Nephron progenitor cell (in vitro differentiated cells): ENCODE measurements at places on chromosomes 11 and 22.

- no peak overlapping the region for H3K27ac ChIP-seq
- DNase-seq, result no peak
- no peaks in the 10 kb centered on the region for H3K36me3 ChIP-seq
- H3K27me3 ChIP-seq, result no peaks in the 10 kb centered on the region
Measured at GRCh38 chr11:10942620-10943019, 84.8 kb upstream of the ZBED5 start.

DNA sequence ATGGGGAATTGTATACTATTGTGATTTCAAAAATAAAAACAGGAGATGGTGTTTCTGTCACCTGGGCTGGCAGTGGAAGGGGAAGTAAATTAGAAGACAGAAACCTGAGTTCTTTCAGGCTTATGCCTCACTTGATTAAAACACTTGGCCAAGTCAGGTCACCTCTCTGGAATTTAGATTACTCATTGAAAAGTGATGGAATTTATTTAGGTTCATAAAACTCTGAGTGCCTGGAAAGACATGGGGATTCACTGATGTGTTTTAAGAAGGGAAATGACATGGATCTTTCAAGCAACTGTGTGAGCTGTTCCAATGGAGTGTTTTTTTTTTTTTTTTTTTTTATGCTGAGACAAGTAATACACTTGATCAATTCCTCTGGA is 400.1 kb downstream of the TMEM135 start:
- DNase-seq, result no peak
- H3K27me3 ChIP-seq, result peaks cover 3% of the 10 kb centered on the region

- H3K36me3 ChIP-seq, result peaks cover 77% of the 10 kb centered on the region
- no peak for DNase-seq
- H3K27ac ChIP-seq, result no peak overlapping the region
- no peak overlapping the region for H3K4me3 ChIP-seq
- H3K27me3 ChIP-seq, result no peaks in the 10 kb centered on the region
Measured at GRCh38 chr11:117284053-117284452, 7.1 kb upstream of the BACE1-AS start.

DNA sequence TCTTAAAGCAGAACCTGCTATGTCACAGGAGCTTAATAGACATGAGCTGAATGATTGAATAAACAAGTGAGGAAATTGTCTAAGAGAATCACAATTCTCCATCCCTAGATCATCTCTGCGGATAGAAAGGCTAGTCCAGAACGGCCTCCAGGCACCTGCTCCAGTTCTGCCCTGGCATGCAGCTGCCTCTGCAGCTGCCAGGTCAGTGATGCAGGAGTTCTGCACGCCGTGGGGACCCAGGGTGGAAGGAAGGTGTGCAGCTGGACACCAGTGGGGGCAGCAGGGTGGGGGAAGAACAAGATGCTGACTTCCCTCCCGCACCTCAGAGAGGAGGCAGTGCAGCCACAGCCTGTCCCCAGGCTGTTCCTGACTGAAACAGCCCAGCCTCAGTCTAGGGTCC is 192.1 kb upstream of the NCAM1 start:
- H3K27me3 ChIP-seq, result peaks cover 18% of the 10 kb centered on the region
- peaks cover 64% of the 10 kb centered on the region for H3K4me1 ChIP-seq
- H3K4me3 ChIP-seq, result no peak overlapping the region
- peak overlapping the region; percentile 56 for H3K27ac ChIP-seq
- no peak for DNase-seq

- no peak overlapping the region for H3K4me3 ChIP-seq
- DNase-seq, result no peak
- H3K27me3 ChIP-seq, result no peaks in the 10 kb centered on the region
- no peaks in the 10 kb centered on the region for H3K36me3 ChIP-seq
- no peaks in the 10 kb centered on the region for H3K4me1 ChIP-seq
Measured at GRCh38 chr11:23283666-23284065, 423.4 kb upstream of the CCDC179 start.

- no peaks in the 10 kb centered on the region for H3K36me3 ChIP-seq
- no peak overlapping the region for H3K4me3 ChIP-seq
- H3K27ac ChIP-seq, result peak overlapping the region; percentile 66
- H3K4me1 ChIP-seq, result peaks cover 98% of the 10 kb centered on the region
Measured at GRCh38 chr11:114080219-114080618, 20.7 kb downstream of the ZBTB16 start.

GRCh38 chr22:50252082-50253045 is 1.3 kb upstream of the HDAC10 start:
- peaks cover 19% of the 10 kb centered on the region for H3K4me1 ChIP-seq
- no peak overlapping the region for H3K27ac ChIP-seq
- H3K27me3 ChIP-seq, result no peaks in the 10 kb centered on the region

DNA sequence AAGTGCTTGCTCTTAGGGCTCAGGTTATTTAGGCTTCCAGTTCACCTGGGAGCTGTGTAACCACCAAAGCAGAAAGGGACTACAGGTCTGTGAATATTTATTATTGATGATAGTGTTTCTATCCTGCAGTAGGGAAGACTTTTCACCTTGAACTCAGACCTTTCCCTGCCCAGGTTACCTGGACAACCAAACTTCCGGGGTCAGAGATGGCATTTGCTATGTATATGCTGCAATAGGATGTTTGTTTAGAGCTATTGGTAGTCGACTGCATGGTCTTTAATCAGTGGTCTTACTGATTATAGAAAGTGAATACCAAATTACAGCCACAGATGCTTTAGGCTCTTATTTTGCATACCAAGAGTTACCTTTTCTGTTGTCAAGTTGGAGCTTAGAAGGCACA is 82.6 kb upstream of the MYO18B start:
- no peak overlapping the region for H3K4me3 ChIP-seq
- H3K36me3 ChIP-seq, result no peaks in the 10 kb centered on the region
- H3K4me1 ChIP-seq, result no peaks in the 10 kb centered on the region
- H3K27ac ChIP-seq, result no peak overlapping the region
- no peak for DNase-seq

- H3K36me3 ChIP-seq, result peaks cover 34% of the 10 kb centered on the region
- H3K27ac ChIP-seq, result peak overlapping the region; percentile 27
- DNase-seq, result no peak
- H3K27me3 ChIP-seq, result peaks cover 2% of the 10 kb centered on the region
Measured at GRCh38 chr11:83054904-83055380, 16.8 kb downstream of the RAB30 start.

DNA sequence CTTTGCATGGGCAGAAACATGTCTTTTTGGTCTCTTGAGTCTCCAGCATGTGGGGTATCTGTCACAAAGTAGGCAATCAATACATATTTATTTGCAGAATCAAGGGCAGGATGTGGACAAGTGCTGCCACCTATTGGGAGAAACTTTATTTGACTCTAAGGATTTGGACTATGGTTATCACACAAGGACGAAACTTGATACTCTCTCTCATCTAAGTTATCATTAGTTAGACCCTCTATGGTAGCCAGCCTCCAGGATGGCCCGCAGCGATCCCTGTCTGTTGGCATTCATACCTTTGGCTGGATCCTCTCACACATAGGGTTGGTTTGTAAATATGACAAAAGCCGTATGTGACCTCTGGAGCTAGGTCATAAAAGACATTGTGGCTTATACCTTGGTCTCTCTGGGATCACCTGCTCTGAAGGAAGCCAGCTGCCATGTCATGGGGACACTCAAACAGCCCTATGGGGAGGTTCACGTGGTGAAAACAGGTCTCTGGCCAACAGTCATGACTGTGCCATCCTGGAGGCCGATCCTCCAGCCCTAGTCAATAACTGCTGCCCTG is 1.1 kb upstream of the FBXO7 start:
- H3K27me3 ChIP-seq, result peaks cover 12% of the 10 kb centered on the region
- peak overlapping the region; percentile 92 for H3K4me3 ChIP-seq
- peaks cover 13% of the 10 kb centered on the region for H3K4me1 ChIP-seq
- no peak overlapping the region for H3K27ac ChIP-seq
- peak; percentile 14 for DNase-seq

- no peaks in the 10 kb centered on the region for H3K27me3 ChIP-seq
- no peak overlapping the region for H3K4me3 ChIP-seq
- no peak for DNase-seq
- no peak overlapping the region for H3K27ac ChIP-seq
- no peaks in the 10 kb centered on the region for H3K36me3 ChIP-seq
- H3K4me1 ChIP-seq, result peaks cover 7% of the 10 kb centered on the region
Measured at GRCh38 chr11:84906995-84907394, 720.1 kb downstream of the DLG2 start.

DNA sequence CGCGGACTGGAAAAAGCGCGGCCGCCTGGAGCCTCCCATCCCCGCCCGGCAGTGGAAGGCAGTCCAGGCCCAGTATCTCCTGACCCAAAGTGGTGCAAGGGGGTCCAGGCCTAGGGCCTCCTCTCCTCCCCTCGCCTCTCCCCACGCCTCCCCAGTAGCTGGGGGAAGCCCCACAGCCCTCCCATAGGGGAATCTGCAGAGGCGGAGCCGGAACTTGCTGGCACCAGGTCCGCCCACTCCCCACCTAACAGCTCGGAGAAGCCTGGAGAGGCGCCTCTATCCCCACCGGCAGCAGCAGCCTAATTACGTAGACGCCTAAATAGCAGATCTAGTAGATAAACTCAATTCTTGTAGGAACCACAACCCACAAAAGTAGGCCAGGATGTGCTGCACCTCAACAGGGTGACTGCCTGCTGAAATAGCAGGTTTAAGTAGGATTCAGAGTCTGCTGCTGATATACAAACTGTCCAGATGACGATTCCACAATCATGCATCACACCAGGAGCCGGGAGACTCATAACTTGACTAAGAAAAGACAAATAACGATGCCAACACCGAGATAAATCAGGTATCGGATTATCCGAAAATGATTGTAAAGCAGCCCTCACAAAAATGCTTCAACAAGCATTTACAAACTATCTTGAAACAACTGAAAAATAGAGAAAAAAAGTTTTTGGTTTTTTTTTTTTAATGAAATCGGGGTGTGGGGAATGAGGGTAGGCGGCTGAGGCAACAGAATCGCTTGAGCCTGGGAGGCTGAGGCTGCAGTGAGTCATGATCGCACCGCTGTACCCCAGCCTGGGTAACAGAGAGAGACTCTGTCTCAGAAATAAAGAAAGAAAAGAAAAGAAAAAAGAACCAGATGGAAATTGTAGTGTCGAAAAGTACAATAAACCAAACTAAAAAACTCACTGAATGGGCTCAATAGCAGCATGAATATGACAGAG is 11.4 kb upstream of the BRD1 start:
- H3K36me3 ChIP-seq, result no peaks in the 10 kb centered on the region
- H3K4me1 ChIP-seq, result peaks cover 5% of the 10 kb centered on the region
- H3K27ac ChIP-seq, result peak overlapping the region; percentile 55
- H3K27me3 ChIP-seq, result peaks cover 50% of the 10 kb centered on the region
- no peak overlapping the region for H3K4me3 ChIP-seq
- peak; percentile 25 for DNase-seq

DNA sequence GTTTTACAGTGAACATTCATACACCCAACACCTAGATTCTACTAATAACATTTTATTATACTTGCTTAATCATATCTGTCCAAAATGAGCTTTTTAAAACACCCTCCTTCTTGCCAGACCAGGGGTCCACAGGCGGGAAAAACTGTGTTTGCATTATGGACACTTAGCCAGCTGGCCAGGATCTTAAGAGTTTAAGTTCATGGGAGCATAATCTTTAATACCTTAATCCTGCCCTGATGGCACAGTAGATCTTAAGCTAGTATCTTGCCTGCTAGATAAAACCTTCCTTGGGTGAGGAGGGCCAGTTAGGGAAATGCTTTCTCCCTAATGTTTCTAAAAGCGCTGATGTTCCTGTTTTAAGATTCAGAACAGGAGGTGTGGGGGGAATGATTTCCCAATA is 13.1 kb upstream of the CCDC134 start:
- no peak for DNase-seq
- H3K36me3 ChIP-seq, result no peaks in the 10 kb centered on the region
- no peak overlapping the region for H3K4me3 ChIP-seq
- no peak overlapping the region for H3K27ac ChIP-seq

DNA sequence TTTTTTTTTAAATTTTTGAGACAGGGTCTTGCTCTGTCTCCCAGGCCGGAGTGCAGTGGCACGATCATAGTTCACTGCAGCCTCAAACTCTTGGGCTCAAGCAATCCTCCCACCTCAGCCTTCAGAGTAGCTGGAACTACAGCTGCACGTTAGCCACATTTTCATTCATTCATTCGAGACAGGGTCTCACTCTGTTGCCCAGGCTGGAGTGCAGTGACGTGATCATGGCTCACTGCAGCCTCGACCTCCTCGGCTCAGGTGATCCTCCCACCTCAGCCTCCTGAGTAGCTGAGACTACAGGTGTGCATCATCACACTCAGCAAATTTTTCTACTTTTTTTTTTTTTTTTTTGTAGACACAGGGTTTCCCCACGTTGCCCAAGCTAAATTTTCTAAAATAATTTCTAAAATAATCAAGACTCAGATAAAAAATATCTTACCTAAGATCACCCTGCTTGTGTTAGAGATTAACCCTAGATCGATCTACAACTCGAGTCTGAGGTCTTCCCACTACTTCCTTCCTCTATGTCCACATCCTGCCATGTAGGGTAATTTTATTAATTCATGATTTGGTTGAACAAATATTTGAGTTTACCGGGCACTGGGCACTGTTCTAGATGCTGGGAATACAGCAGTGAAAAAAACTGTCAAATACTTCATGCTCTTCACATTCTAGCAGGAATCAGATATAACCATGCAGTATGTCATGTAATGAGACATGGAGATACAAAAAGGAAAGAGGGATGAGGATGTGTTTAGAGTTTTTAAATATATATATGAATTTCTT is 15.1 kb downstream of the EIF4G2 start:
- H3K27ac ChIP-seq, result no peak overlapping the region
- DNase-seq, result no peak
- peaks cover 14% of the 10 kb centered on the region for H3K4me1 ChIP-seq
- peaks cover 36% of the 10 kb centered on the region for H3K36me3 ChIP-seq

- H3K36me3 ChIP-seq, result peaks cover 4% of the 10 kb centered on the region
- H3K4me3 ChIP-seq, result no peak overlapping the region
- H3K4me1 ChIP-seq, result peaks cover 22% of the 10 kb centered on the region
- H3K27ac ChIP-seq, result peak overlapping the region; percentile 49
- no peaks in the 10 kb centered on the region for H3K27me3 ChIP-seq
- peak; percentile 15 for DNase-seq
Measured at GRCh38 chr11:122359081-122359571, 243.1 kb upstream of the BLID start.

DNA sequence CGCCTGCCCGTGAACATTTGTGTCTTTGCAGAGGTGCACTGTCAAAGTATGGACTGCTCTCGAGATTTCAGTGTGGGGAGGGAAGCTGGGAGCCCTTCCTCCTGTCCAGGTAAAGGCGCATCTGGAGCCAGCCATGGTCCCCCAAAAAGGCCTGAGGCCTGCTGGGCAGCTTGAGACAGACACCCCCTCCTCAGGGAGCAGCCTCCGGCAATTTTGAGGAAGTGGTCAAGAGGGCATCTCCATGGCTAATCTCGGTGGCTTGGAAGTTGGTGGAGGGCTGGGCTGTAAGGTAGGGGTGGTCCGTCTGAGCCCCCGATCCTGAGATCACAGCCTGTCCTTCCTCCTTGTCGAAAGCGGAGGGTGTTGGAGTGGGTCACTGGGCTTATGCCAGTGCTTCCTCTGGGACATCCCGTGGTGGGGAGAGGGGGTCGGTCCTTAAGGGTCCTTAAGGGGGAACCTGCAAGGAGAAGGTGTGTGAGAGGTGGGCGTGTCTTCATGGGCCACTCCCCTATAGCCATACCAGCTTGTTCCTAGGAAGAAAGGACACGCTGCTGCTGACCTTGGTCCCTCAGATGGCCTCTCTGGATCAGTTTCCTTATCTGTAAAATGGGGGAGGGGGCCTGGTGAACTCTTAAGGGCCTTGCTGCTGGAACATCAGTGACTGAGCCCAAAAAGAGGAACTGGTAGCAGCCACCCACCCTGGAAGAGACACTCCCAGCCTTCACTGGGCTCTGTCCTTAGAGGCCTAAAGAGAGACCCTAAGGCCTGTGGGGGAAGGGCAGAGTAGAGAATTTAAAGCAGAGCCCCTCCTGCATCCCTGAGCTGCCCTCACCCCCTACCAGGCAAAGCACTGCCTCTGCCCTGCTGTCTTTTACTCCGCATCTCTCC is 2.6 kb downstream of the KCNC1 start:
- peak overlapping the region; percentile 1 for H3K27ac ChIP-seq
- peaks cover 61% of the 10 kb centered on the region for H3K27me3 ChIP-seq
- DNase-seq, result no peak
- peaks cover 32% of the 10 kb centered on the region for H3K4me1 ChIP-seq
- H3K4me3 ChIP-seq, result peak overlapping the region; percentile 60
